NCI-H1930 (cell line): ENCODE measurements at places on chromosomes 12 and 14.

GRCh38 chr12:53090554-53090953, 6.9 kb upstream of the IGFBP6 start:
- no peak for DNase-seq

DNA sequence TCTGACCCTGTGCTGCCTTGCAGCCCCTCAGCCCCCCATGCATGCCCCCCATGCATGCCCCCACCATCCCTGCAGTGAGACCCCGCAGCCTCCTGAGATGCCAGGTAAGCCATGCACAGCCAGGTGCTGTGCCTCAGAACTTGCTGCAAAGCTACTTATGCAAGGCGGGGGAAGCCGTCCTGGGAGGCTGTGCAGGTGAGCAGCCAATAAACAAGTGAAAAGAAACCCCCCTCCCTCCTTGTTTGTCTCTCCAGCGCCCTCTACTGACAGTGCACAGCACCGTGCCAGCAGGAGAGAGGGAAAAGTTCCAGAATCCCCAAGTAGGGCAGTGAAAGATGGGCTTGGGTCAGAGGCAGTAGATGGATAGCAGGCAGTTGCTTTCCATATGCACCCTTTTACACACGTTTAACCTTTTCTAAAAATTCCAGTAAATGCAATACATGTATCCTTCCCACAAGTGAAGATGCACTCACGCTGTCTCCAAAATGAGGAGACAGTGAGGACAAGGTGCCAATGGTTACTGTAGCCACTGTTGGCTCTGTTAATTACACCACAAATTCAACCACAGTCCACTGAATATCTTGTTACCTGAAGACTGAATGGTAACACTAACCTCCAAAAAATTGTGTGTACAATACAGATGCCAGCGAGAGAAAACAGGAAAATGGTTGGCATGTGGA, 18.0 kb downstream of the TNFAIP2 start:
- DNase-seq = no peak

DNA sequence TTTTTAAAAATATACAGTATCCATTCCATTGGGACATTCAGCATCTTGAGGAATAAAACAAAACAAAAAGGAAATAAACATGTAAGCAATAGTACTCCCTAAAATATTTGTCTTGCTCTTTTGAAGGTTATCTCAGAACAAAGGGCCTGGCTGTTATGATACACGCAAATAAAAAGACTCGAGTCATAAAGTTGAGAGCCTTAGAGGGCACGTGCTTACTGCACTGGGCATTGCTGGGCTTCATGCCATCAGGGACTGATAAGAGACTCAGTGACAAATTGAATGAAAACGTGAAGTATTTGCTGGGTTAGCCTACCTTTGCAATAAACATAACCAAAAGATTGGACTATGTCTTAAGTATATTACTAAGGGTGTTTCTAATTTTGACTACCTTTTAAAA, 118.9 kb downstream of the SLC35F4 start:
- no peak for DNase-seq

DNA sequence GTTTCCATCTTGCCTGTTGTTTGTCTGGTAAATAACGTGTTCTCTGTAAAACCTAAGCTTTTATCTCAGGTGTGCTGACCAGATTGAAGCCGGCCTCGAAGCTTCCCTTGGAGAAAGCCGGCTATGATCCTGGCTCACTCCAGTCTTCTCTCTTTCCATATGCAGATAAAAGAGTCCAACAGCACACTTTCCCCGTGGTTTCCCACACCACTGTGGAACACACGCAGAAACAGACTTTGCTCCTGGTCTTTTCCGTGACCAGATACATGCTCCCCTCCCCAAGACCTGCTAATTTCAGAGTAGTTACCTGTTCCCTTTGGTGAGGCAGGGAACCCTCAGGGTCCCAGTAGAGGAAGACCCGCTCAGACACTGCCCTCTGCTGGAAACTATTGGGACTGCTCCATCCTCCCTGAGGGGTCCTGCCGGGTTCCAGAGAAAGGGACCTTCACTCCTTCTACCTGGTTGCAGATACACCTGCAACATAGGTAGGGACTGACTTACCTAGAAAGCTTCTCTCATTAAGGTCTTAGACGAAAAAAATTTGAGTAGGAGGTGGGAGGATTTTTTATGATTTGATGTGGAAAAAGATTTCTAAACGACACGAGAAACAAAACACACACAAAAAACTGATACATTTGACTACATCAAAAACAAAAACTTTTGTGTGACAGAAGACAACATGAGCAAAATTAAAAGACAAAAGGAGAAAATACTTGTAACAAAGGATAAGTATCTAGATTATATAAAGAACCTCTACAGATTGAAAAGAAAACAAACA, 415.4 kb upstream of the CCDC196 start:
- DNase-seq = peak; percentile 45

DNA sequence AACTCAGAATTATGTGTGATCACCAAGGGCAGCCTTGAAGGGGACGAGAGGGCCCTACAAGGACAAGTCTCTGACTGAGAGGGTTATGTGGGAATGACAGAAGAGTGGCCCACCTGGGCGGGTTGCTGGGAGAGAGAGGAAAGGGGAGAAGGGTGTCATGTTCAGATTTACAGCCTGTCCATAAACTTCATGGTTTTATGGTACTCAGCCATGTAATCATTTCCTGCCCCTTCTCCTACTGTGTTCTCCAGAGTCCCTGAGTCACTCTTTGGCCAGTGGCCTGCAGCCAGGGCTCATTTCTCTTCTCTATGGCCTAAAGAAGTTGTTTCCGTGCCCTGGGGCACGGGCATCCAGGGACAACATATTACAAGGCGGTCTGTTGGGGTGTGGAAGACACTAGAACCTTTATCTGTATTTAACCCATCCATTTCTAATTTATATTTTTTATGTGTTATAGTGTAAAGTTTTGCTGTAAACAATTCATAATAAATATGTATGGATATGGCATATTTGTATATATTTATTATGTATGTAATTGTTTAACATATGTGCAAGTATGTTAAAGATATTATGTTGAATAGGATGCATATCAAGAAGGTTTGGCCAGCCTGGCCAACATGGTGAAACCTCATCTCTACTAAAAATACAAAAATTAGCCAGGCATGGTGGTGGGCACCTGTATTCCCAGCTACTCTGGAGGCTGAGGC, 26.9 kb downstream of the DDX47 start:
- no peak for DNase-seq

DNA sequence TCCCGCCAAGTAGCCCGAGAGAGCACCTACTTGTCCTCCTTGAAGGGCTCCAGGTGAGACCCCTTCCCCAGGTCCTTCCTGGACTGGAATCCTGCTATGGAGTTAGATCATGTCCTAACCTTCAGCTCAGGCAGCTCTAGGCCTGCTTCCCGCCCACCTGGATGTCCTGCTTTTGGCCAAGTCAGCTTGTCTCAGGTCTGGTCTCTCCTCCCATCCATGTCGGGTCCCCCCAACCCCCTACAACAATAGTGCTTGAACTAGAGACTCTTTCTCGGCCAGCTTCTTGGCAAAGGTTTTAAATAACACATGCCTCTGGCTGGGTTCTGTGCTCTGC, 3.6 kb downstream of the NAB2 start:
- no peak for DNase-seq

DNA sequence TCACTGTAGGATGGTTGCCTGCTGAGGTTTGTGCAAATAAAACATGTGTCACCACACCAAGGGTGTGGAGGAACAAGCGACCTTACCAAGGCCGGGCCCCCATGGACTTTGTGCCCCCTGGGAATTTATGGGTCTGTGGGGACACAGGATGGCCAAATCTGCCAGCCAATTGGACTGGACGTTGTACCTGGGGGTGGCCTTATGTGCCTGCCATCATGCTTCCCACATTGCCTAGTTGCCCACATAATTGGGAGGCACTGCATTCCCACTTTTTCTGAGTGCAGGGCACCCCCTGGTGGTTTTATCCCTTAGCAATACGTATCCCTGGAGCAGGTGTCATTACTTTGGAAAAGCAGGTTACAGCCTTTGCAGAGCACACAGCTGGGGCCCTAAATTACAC, 92.6 kb upstream of the TMPO start:
- DNase-seq = peak; percentile 18

DNA sequence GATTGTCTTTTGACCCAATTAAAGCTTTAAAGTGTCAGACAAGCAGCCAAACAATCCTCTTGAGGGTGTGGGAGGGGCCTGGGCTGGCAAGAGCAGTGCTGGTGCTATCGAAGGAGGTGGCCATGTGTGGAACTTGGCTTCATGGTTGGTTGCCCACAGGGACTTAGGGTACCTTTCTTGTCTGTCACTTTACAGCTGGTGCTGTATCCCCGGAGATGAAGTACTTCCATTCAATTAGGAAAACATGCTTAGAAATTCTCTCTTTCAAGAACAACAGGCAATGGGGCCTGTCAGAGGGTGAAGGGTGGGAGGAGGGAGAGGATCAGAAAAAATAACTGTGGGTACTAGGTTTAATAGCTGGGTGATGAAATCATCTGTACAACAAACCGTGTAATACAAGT, 86.5 kb downstream of the DAAM1 start:
- no peak for DNase-seq

- DNase-seq = no peak
Measured at GRCh38 chr12:20474016-20474415, 105.7 kb downstream of the PDE3A start.

DNA sequence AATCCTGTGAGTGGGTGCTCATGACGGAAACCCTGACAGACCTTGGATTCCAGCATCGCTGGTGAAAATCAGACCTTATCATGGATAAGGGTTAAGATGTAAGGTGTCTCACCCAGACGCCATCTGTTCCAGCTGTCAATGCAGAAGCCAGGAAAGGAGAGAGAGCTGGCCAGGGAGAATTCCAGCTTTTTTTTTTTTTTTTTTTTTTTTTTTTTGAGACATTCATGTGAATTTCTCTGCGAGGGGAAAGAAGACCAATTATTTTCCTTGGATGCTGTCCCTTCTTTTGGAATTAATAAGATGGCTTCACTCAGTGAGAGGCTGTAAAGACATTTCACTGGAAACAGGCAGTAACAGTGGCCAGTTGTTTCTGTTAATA, 1.8 kb downstream of the TRAF3 start:
- DNase-seq = no peak

DNA sequence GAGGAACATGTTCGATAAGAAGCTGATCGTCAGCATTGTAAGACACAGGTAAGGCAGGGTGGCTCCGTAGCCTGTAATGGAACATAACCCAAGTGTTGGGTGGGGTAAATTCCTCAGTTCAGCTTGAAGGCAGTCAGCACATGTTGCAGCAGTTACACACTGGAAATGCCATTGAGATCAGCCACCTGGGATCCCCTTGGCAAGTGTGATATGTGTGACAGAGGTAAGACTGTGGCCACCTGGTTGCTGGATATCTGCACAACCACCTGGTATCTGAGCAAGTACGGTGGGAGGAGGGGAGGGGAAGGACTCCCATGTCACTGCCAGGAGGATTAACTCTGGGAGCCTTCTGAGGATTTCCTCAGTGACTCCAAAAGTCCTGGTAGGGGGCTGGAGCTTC, 158.0 kb upstream of the CAND1 start:
- no peak for DNase-seq

DNA sequence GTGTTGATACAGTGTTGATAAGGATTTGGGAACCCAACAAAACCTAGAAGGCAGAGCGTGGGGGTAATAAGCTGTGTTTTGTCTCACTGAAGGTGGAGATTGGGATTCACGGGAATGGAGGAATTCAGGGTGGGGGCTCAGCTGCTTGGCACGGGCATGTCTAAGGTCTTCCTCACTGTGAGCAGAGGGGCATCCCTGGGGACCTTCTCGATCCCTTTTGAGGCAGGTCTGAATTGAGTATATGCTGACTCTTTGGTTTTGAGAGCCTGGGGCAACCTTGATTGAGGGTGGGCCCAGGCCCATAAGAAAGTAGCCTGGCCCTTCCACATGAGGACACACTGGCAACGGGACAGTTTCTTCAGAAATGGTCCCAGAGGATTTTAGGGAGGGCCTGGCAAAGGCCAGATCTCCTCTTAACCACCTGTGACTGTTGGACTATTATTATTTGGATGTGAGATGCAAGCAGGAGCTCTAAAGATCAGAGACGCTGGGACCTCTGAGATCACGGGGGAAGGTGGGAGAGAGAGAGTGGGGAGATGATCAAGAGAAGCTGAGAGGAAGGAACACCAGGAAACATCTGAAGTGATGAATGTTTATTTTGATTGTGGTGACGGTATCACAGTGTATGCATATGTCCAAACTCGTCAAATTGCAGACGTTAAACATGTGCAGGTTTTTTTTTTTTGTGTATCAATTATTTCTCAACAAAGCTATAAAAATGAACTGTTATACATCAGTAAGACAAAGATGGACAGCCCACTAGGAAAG, 48.4 kb downstream of the SMIM41 start:
- DNase-seq = no peak

GRCh38 chr12:10211101-10211939, 1.4 kb upstream of the GABARAPL1 start:
- DNase-seq = no peak

- DNase-seq = no peak
Measured at GRCh38 chr12:108612788-108613282, 15.0 kb upstream of the TMEM119 start.

GRCh38 chr14:32109676-32110547, 32.8 kb downstream of the ARHGAP5 start:
- DNase-seq = no peak

GRCh38 chr14:45727133-45727532, 474.1 kb upstream of the MIS18BP1 start:
- DNase-seq = no peak

DNA sequence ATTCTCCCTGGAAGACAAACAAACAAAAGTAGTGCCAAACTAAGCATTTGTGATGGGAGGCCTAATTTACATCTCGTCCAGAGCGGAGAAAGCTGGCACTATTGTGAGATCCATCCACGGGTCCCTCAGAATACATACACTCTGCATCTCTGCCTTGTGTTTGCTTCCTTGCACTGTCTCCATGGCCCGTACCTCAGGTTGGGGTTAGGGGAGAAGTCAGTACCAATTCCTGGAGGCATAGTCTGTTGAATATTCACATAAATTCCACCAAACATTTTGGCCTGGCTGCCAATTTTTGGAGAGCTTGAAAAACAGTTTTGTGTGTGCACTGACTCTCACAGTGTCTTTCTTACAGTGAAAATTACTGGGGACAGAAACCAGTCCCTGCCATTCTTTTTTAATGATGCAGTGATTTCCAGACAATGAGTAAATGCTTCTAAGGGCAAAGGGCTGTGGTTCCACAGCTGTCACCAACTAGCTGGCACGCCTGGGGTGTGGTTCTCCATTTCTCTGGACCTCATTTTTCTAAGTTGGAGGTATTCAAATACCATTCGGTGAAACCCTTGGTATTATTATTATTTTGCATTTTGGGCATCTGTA, 119.7 kb upstream of the HIF1A start:
- no peak for DNase-seq

DNA sequence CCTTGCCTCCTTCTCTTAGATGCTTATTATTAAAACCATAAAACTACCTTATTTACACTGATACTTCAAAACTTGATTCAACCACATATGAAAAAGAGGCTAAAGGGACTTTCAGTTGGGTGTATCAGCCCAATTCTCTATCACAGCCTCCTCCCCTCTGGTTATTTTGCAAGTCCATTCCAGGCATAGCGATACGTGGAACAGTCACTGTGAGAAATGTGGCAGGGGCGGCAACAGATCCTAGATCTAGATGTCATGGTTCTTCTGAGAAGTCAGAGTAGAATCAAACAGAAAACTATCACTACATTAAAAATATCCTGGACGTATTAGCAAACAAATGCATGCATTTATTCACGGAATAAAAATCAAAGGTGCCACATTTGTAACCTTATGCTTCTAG, 83.2 kb downstream of the RALGAPA1 start:
- DNase-seq = no peak
